ENCODE measurements at places on chromosomes 2 and 18.

DNA sequence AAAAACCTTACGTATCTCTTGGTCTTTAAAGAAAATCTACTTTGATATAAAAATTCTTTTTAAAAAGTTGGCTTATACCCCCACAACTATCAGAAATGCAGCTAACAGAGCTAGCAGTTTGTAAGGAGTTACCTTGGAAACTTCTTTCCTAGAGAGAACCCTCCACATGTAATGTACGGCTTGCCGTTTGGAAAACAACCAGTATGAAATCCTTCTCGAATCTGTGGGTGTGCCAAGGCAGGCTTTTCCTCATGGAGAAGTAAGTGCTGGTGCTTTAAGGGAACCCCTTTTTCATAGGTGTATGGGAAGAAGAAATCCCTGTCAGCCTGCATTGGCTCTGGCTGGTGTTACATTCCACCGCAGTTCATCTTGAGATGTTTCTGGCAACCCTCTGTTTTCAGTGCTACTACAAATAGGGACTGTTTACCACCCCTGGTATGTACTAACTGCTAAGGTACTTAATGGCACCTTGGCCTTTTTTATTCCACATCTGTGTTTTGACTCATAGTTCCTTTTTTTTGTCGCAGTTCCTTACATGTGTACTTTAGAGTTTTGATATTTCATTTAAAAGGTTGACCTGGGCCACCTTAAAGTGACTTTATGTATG, 248.4 kb downstream of the FHOD3 start:
- DNase-seq: no peak

DNA sequence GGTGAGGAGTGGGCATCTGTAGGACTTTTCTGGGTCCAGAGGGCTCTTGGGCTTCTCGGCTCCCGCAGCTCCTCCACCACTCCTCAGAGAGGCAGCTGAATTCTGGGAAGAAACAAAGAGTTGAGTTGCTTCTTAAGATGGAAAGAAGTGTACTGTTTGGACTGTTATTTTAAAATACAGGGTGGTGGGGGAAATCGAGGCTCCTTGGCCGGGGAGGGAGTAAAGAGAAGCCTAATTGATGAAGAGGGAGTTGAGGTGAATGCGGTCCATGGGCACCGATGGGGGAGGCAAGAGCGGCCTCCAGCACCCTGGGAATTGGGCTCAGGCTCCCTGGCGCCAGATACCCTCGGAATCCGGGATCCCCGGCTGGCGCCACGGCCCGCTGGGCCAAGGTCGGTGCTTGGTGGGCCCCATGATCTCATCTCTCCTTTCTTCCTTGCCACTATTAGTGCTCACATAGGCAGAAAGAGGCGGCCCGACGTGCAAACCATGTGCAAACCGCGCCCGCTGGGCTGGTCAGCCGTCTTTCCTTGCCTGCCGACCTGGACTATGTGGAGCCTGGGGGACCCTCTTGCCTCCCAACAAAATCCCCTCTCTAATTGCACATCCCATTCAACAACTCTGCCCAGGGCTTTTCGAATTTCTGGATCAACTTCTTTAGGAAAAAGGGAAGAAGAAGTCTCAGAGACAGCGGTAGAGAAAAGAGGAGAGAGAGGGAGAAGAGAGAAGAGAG, 604 bp upstream of the SIX3 start:
- DNase-seq: no peak

GRCh38 chr2:46066116-46066515, 231.1 kb upstream of the EPAS1 start:
- DNase-seq: no peak

DNA sequence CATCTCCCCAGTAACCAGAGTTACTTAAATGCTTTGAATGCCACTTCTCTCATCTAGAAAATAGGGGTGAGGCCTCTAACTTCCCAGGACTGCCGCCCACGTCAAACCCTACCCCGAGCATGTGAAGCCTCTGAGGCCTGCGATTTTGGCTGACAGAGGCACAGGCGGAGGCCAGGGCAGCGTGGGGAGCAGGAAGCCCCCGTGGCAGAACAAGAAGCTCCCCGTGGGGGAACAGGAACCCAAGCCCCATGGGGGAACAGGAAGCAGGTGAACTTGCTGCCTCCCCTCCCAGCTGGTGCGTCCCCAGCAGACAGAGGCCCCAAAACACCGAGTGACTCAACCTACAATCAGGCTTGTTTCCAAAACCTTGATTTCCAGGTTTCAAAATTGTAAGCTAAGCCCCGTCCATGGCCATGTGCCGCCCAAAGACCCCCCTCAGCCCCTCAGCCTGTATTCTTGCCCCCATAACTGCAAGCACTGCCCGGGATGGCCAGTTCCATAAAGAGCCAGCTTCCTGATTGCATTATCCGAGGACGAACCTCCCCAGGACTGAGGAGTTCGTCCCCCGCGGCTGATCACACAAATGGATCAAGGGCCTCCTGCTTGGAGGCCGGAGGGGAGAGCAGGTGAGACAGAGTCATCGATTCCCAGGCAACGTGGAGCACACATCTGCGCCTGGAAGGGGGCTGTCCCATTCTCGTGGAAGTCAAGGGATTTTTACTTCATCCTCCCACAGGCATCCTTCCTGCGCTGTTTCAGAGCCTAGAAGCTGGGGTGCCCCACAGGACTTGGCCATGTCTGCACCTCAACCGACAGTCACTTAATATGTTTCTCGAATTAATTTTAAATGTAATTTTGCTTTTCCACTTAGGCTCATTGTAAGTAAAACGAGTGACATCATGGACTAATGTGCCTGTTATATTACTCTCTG, 36.3 kb upstream of the CTDP1 start:
- DNase-seq: peak; percentile 12

GRCh38 chr2:237861875-237862527, 2.6 kb downstream of the RAMP1 start:
- DNase-seq: no peak

All from CD4-positive, alpha-beta T cell treated with Interleukin-17A for 1 hour (primary cell).